ENCODE measurements at places on chromosomes 13 and 19.
A peak's percentile ranks its signal among the peaks of the same experiment; 100 is the strongest.

DNA sequence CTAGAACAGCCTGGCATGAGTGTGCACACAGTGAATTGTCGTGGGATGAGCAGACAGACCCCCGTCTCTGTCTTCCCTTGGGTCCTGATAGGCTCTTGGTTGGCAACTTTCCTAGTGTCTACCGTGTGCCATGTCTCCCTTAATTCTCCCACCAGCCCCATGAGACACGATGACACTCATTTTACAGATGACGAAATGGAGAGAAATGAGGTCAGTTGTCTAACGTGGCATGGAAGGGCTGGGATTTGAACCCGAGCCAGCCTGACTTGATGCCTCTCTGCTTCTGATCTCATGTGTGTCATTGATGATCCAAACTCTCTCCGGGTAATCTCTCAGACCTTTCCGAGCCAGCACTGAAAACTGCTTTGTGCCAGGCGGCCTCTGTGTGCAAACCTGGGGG, 8.4 kb upstream of the KLK14 start:
- no peak for DNase-seq

GRCh38 chr13:100269837-100270236, 180.9 kb downstream of the PCCA start:
- peak; percentile 81 for DNase-seq

DNA sequence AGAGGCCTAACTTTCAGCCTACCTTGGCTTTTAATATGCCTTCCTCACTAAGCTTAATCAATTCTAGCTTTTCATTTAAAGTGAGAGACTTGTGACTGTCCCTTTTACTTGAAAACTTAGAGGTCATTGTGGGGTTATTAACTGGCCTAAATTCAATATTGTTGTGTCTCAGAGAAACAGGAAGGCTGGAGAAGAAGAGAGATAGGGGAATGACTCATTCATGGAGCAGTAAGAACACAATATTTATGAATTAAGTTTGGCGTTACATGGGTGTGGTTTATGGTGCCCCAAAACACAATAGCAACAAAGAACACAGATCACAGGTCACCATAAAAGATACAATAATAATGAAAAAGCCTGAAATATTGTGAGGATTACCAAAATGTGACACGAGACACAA, 612.1 kb downstream of the TBC1D4 start:
- DNase-seq: no peak

DNA sequence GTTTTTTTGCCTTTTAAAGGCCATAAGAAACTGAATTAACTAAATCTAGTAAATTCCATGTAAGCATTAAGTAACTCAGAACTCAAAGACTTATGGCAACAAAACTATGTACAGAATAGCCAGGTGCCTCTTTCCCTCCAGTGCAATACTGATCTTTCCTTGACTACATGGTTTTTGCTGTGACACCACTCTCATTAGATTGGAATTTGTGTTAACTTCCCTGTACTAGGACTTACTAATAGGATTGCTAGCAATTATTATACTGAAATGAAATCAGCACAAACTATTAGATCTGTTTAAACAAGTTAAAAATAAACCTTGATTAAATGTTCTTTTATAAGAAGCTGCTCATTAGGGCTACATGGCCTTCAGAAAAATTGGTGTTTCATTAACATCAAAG, 96.3 kb downstream of the DACH1 start:
- DNase-seq: no peak

- DNase-seq: no peak
These were observed 127.5 kb upstream of the KLF5 start for GRCh38 chr13:72931311-72931710.

- DNase-seq: no peak
These were observed 215.5 kb downstream of the NHLRC3 start for GRCh38 chr13:39253774-39254173.

GRCh38 chr13:57925250-57925649, 293.7 kb downstream of the PCDH17 start:
- DNase-seq: no peak

DNA sequence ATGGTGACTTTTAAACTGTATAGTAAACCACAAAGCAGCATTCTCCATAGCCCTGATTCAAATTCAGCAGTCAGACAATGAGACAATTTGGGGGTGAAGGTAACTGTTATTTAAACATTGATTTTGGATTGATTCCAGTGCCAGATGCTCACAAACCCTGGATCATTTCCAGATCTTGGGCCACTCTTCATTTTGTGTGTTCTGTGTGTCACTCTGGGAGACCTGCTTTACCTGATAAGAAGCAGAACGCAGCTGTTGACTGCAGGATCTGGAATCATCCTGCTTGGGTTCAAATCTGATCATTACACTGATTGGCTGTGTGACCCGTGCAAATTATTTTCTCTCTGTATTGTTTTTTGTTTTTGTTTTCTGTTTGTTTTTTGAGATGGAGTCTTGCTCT, 4.0 kb upstream of the PCDH8 start:
- DNase-seq: no peak

DNA sequence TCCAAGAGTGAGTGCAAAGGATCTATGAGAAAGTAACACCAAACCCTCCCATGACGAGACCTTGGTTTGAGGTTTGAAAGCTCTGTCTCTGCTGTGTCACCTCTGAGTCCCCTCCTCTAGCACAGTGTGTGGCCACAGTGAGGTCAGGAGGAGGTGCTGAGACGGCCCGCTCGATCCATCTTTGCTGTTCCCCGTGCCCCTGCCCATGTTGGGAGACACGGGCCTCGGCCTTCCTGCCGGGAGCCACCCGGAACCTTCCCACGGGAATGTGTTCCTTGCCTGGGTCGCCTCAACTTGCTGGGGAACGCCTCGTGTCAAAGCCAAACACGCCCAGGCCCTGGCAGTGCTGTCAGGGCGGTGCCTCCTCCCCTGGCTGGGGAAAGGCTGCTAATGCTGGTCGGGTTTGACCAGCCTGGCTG, 10.1 kb downstream of the NANOS3 start:
- no peak for DNase-seq

GRCh38 chr13:53197424-53197823, 168.8 kb downstream of the OLFM4 start:
- DNase-seq: no peak

GRCh38 chr19:18160493-18160970, 7.6 kb downstream of the PIK3R2 start:
- no peak for DNase-seq

DNA sequence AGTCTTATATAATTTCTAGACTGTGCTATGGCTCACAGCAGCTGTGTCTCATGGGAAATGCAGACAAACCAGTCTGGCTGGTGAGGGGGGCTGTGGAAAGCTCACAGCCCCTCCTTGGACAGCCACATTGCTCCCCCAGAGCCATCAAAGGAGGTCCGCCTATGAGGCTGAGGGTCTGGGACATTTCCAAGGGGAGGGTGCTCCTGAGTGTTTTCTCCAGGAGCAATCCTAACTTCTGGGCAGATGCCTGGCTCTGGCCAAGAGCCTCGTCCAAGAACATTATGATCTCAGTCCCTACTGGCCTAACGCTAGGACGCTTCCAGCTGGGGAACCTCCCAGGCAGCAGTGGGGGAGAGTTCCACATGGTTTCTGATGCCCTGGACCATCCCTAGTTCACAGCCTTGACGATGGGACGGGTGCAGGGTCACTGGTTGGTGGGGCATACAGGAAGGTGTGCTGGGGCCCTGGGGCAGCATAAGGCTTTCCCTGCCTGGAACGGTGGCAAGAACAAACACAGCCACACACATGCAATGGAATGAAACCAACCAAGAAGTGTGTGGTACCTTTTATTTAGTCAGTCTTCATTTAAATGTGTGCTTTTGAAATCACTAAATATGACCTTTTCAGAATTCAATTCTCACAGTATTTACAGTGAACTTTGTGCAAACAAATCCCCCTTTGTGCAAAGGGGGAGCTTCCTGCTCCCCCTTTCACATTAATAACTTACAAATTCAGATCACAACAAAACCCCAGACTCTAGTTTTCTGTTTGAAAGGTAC, 60.6 kb downstream of the CDADC1 start:
- no peak for DNase-seq

- DNase-seq: no peak
These were observed 61.4 kb downstream of the NALCN start for GRCh38 chr13:101354895-101355294.

- no peak for DNase-seq
These were observed 9.8 kb downstream of the KLF2 start for GRCh38 chr19:16334411-16334810.

GRCh38 chr19:10286803-10287737, at the start of gene ICAM4:
Gene ICAM4 (plus strand): TSS chr19:10286955. CDS start chr19:10287013, 58 bp downstream.
- DNase-seq: no peak

DNA sequence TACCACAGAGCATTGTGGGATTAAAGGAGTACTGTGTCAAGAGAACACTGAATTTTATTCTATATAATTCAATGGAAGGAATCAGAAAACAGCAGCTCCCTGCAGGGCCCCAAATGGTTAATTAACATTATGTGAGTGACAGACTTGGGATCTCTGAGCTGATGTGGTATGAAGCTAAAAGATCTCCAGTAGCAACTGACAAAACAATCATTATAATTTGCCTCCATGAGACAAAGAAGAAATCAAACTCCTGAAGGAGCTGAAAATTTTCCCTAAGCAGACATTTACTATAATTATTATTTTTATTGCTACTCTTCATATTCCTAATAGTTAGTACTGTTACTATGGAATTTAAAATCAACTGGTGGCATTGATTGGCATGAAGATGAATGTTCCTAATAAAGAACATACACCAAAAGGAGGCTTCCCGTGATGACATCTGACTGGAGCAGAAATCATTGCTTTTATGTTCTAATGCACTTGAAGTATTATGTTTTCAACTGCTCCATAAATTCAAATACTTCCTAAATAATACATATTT, 28.8 kb upstream of the RFC3 start:
- DNase-seq: no peak

GRCh38 chr13:47069133-47069532, 172.3 kb upstream of the HTR2A start:
- DNase-seq: no peak

- peak; percentile 10 for DNase-seq
These were observed 56.9 kb upstream of the LRCH1 start for GRCh38 chr13:46496086-46496485.

- DNase-seq: no peak
These were observed 1486.5 kb upstream of the PRR20A start for GRCh38 chr13:55654243-55654642.

DNA sequence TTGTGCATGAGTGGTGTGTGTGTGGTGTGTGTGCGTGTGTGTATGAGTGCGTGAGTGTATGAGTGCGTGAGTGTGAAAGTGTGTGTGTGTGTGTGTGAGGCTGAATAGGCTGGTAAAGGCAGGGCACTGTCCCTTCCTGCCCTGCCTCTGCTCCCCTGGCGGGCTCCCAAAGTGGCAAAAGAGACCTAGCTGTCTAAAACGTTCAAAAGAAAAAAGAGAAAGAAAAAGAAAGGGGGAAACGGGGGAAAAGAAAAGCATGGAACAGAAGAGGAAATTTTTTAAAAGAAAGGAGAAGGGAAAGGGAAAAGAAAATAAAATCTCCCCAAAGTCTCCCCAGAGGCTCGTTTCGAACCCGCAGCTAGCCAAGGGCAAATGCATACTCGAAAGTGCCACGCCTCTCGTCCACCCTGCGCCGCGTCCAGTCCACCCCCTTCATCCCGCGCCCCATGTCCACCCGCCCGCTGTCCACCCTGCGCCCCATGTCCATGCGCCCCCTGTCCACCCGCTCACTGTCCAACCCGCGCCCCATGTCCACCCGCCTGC, 37.0 kb upstream of the FLT1 start:
- no peak for DNase-seq

Measured in RPMI7951 (cell line).